Right cardiac atrium (tissue), 5 donors: ENCODE measurements at places on chromosomes 5 and 9. TPM values are rescaled to one million over a fixed set of nuclear protein-coding genes. Genes with fewer than 3 reads are reported as not detected.

ZNF474 gene
- total RNA-seq = not detected

PTGS1 gene
- total RNA-seq = 28.6 TPM

SPATA6L gene
- total RNA-seq = 1.7 TPM

TMEM215 gene
- total RNA-seq = not detected

SAPCD2 gene
- 0.14 TPM for total RNA-seq

CDC25C gene
- 0.29 TPM for total RNA-seq

PTPN3 gene
- 9.3 TPM for total RNA-seq

IL31RA gene
- total RNA-seq = not detected

FBXL7 gene
- total RNA-seq = 17.9 TPM

C9orf72 gene
- 12.9 TPM for total RNA-seq

NEURL1B gene
- 13.2 TPM for total RNA-seq
